T-helper 2 cell (primary cell): ENCODE measurements at places on chromosomes 12 and 14.

- no peak for DNase-seq
Measured at GRCh38 chr12:123580772-123581171, 3.6 kb upstream of the TMED2 start.

DNA sequence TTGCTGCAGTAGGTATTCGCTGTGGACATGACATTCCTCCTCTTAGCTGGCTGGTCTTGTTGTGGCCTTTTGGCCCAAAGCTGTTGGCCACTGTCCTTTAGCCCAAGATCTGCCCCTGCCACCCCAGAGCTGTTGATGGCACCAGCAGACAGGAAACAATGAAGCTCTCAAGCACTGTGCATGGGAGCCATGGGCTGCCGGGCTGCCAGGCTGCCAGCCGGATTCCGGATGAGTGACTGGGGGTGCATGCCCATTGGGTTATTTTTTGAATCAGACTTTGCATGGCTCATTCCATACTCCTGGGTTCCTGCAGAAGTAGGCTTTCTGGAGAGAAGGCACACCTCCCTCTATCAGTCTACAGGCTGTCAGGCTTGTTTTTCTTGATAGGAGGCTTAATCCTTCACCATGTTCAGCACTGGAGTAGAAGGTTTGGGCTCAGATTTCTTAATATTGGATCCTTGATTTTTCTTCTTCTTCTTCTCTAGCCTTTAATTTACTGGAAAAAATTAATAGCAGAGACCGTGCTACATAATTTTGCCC is 32.4 kb downstream of the MAX start:
- no peak for DNase-seq

- DNase-seq: peak; percentile 43
Measured at GRCh38 chr12:120944645-120945217, 33.6 kb upstream of the HNF1A start.

GRCh38 chr12:101670007-101670671 is 27.3 kb upstream of the CHPT1 start:
- peak; percentile 88 for DNase-seq

- DNase-seq: no peak
Measured at GRCh38 chr12:119450771-119451170, 116.2 kb downstream of the CCDC60 start.

DNA sequence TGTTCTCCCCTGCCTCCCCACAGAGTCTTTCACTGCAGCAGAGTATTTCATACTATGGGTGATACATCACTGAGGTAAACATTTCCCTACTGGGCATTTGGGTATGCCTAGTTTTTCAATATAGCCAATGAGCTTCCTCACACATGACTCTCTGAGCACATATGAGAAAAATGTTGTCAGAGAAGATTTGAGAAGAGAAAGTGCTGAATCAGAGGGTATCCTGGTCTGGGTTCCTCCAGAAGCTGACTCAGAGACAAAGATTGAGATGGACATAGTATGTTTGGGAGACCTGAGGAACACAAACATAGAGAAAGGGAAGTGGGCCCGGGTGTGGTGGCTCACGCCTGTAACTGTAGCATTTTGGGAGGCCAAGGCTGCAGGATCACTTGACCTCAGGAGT is 12.6 kb downstream of the SLC8B1 start:
- DNase-seq: no peak

- no peak for DNase-seq
Measured at GRCh38 chr12:79547735-79548609, 142.8 kb downstream of the PAWR start.

DNA sequence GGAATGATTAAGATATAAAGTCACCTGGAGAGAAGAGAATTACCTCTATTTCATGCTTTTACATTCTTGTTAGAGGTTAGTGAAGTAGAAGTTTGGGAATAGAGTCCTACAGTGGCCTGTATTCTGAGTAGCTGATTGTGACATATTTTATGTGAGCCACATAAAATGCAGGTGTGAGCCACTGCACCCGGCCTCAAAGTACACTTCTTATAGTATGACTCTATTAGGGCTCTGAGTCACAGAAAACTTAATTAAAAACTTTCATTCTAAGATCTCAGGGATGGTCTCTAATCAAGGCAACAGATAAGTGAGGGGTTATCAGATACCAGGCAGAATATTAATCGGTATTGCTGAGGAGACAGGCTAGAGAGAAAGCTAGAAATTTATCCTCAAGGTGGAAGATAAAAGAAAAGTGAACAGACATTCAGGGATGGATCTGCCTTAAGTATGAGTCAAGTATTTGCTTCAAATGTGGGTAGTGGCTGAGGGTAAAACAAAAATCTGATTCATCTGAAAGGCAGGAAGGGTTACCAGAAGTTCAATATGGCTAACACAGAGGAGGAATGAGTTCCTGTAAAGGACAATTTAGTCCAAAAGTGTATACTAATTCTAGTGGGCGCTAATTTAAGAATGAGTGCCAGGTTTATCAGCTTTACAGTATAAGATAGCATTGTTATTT is 5.5 kb upstream of the G2E3 start:
- DNase-seq: no peak

- no peak for DNase-seq
Measured at GRCh38 chr12:31325524-31325875, 450 bp downstream of the SINHCAF start.

DNA sequence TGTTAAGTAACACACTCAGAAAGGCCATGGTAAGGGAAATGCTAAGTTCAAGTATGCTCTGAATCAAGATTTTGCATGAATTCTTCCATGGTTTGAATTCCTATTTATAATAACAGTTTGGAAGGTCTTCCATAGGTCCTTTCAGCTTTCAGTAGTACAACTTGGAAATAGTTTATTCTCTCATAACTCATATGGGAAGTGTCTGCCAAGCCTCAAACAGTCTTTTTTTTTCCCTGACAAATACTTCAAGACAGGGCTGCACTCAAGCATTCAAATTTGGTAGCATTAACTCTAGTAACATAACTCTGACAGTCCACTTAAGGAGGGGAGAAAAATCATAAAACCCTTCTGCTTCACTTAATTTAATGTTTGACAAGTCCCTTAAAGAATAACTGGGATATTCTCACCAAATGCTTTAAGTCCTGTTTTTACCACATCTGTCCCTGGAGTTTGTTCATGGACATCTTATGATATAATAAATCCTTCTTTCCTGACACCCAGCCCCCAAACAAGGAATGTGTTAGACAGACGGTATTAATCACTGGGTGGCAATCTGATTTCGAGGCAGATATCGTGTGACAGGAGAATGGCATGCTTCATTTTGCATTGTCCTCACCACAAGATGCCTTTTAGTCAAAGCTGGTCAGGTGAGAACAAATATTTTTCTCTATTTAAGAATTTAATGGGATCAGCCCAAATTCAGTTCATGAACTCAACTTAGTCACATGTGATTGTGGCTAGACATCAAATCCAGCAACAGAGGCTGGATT is 165.7 kb downstream of the BMP4 start:
- DNase-seq: no peak

- peak; percentile 45 for DNase-seq
Measured at GRCh38 chr14:91317381-91318308, 73.1 kb upstream of the GPR68 start.

- DNase-seq: peak; percentile 19
Measured at GRCh38 chr14:105939810-105940508, 413.6 kb downstream of the TMEM121 start.

DNA sequence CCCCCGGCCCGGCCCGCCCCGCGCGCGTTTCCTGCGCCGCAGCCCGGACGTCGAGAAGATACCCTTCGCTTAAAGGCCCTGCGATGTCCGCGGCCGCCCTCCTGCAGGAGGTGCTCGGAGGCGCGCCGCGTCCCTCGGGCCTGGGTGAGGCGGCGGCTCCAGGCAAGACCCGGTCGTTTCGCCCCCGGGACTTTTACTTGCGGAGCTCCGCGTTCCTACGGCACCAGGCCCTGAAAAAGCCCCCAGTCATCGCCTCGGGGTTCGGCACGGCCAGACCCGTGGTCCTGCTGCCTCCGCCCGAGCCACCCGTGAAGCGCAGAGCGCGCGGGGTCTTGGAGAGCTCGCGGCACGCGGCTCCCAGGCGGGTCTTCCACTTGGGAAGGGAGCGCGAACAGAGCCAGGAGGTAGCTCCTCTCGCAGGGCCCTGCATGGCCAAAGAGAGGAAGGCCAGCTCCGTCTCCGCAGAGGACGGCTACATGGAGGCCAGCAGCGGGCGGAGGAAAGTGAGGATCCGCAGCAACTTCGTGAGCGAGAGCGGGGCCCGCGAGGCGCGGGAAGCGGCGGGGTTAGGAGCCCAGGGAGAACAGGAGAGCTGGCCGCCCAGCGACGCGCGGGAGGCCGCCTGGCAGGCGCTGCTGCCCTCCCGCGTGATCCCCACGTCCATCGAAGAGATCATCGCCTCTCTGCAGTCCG is 26.9 kb downstream of the TTC6 start:
- no peak for DNase-seq

DNA sequence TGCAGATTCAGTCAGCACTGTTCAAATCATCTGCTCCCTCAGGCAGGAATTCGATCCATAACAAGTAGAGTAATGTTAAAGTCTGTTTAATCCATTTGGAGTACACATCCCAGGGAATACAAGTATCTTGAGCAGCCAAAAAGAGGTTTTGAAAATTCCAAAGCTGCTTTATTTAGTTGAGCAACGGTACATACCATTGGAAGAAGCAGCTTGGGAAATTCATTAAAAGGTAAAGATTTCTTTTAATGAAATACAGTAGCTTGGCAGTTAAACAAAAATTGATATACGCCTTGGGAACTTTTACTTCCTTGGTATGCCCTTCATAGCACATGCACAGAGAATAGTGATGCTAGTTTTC is 153.8 kb downstream of the LRIG3 start:
- DNase-seq: no peak

GRCh38 chr12:122921917-122922316 is 26.0 kb upstream of the VPS37B start:
- no peak for DNase-seq

DNA sequence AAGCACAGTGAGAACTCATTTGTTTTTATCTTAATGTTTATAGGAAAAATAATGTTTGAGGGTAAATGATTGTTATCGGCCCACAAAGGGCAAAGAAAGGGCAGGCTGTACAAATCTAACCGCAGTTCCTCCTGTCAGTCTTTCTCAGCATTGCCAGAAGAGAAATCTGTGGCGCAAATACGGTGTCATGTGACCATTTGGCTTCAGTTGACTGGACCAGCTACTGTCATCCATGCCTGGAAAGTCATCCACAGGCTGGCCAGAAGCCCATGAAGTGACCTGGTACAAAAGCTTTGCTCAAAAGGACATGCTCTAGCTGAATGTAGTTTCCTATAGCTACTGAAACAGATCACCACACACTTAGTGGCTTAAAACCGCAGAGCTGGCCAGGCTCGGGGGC is 43.6 kb downstream of the HCAR2 start:
- DNase-seq: peak; percentile 14

DNA sequence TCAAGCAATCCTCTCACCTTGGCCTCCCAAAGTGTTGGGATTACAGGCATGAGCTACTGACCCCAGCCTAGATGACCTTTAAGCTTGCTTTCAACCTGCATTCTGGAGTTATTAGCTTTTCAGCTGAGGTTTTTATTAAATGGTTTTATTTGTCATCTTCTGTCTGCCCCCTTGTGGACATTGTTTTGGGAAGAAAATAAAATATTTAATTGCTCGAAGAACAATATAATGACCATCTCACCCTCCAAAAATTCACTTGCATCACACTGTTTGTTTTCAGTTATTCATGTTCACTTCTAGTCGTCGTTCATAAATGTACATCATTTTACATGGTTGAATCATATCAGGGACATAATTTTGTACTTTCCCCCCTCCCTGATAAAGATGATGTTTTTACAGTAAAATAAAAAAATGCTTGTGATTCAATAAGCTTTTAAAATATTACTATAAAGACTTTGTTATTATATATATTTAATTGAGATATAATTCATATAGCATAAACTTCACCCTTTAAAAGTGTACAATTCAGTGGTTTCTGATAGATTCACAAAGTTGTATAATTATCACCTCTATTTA is 10.1 kb upstream of the SPATS2 start:
- no peak for DNase-seq

DNA sequence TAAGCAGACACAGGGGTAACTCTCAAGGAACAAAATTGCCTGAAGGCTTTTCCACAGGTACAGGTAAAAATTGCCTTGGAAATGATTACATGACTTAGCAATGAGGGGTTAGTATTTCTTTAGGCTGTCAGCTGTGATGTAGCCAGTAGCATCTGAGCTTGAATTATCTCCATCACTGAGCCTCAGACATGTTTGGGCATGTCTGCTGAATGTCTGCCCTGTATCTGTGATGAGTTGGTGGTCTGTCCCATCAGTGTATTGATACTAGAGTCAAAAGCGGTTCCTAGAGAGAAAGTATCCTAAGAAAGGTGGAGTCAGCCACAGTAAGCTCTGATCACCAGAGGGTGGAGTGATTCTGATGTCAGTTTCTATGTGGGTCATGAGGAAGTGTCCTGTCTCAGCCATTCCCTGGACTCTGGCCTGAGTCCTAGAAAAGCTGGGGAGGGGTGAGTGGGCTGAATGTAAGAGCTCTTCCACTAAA is 16.3 kb downstream of the AKAP6 start:
- no peak for DNase-seq

- no peak for DNase-seq
Measured at GRCh38 chr12:74066476-74066875, 471.2 kb upstream of the ATXN7L3B start.

DNA sequence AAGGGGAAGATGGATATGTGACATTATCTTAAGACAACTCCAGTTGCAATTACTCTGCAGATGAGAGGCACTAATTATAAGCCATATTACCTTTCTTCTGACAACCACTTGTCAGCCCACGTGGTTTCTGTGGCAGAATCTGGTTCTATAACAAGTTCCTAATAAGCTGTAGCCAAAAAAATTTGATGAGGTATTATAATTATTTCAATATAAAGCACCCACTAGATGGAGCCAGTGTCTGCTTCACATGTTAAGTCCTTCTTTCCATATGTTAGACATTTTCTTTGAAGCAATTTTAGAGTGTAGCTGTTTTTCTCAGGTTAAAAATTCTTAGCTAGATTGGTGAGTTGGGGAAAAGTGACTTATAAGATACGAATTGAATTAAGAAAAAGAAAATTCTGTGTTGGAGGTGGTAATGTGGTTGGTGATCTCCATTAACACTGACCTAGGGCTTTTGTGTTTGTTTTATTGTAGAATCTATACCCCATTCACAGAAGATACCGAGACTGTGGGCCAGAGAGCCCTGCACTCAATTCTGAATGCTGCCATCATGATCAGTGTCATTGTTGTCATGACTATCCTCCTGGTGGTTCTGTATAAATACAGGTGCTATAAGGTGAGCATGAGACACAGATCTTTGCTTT is 36.9 kb downstream of the PSEN1 start:
- peak; percentile 59 for DNase-seq

- DNase-seq: no peak
Measured at GRCh38 chr14:23829736-23830471, 123.7 kb upstream of the DHRS4 start.

DNA sequence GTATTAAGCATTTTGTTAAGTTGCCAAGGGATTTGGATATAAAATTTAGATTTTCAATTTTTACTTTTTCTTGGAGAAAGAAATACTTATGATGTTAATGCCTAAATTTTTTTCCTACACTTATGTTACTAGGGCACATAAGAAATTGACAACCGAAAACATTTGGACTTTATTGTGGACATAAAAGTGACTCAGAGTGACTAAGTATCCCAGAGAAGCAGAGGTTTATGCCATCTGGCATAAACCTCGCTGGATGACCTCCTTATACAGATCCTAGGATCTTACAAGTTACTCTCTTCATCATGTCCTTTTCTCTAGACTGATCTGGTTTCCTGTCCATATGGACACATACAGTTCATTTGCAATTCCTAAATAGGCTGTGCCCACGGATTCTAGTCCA is 89.8 kb downstream of the RERG start:
- no peak for DNase-seq
